ENCODE measurements at places on chromosomes 11 and 22.

DNA sequence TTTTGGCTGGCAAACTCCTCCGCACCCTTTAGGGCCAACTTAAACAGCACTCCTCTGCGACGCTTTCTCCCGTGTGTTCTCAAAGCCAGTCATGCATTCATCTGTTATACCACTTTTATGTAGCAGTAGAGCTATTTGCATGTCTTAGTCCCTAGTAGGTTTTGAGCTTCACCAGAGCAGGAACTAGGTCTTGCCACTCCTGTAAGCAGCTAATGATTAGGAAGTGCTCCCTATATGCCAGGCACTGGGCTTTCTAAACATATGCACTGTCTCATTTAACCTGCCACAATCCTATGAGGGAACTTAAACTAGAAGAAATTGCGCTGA lies 180.8 kb downstream of the DBX1 start:
- no peak for DNase-seq

DNA sequence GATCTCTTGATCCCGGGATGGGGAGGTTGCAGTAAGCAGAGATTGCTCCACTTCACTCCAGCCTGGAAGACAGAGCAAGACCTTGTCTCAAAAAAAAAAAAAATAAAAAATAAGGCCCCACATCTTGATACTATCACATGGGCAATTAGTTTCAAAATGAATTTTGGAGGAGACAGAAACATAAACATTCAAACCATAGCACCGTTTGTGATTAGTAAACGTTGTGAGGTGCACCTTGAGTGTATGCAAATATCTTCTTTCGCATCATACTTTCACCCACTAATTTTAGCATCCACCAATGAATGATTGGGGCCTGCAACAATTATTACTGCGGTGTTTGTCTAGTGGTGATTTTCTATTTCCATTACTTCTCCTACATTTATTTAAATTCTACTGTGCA lies 11.0 kb upstream of the SPDYC start:
- no peak for DNase-seq

- DNase-seq, result no peak
These were observed 23.4 kb upstream of the CREB3L1 start for GRCh38 chr11:46254133-46254491.

DNA sequence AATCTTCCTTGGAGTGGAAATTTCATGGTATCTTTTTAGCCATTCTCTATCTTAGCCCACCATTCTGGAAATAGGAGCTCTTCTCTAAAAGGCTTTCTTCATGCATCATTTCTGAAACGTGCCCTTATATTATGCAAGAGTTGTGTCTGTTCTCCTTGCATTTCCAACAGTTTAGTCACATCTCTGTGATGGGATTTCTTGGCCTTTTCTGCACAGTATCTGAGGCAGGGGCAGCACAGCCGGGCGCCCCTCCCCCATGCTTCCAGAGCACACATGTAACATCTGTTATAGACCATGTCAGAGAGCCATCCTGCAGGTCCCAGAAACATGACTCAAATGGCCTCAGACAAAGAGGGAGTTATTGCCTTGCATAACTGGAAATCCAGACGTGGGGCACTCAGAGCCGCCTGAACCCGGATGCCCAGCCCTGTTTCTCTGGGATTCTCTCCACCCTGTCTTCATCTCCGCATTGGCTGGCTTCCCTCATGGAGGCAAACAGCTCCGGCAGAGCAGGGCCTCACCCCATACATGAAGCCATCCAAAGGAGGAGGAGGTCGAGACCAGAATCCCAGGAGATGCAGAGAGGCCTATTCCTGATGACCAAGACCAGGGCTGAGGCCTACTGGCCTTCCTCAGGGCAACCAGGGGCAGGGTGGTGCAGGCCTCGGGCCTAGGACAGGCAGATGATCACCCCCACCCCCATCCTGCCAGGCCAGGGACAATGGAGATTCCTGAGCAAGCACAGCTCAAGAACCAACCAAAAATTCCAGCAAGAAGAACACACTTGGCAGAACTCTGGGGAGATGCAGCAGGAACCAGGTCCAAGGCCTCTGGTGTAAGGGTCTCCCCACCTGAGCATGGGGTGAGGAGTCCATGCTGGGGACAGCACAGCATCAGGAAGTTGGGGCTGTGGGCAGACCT lies 61.3 kb downstream of the IGLL5 start:
- DNase-seq, result no peak

- no peak for DNase-seq
These were observed 105.1 kb downstream of the FANCF start for GRCh38 chr11:22520521-22520920.

DNA sequence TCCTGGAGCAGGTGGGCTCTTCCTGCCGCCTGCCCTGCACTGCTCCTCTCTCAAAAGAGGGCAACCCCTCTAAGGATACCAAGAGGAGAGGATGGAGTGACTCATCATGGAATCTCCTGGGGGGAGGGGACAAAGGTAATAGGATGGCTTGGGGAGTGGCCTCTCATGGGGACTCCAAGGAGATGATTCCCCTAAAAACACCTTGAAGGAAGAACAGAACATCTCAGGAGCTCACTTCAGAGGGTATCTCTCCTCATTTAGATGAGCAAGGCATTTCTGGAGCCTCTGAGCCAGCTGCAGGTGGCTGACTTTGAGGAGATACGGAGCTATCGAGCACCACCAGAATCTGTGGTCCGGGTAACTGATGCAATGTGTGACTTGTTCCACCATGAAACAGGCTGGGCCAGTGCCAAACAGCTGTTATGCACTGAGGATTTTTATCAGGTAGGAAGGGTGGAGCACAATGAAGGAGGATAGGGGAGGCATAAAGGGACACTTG lies 40.2 kb downstream of the RRP8 start:
- no peak for DNase-seq

DNA sequence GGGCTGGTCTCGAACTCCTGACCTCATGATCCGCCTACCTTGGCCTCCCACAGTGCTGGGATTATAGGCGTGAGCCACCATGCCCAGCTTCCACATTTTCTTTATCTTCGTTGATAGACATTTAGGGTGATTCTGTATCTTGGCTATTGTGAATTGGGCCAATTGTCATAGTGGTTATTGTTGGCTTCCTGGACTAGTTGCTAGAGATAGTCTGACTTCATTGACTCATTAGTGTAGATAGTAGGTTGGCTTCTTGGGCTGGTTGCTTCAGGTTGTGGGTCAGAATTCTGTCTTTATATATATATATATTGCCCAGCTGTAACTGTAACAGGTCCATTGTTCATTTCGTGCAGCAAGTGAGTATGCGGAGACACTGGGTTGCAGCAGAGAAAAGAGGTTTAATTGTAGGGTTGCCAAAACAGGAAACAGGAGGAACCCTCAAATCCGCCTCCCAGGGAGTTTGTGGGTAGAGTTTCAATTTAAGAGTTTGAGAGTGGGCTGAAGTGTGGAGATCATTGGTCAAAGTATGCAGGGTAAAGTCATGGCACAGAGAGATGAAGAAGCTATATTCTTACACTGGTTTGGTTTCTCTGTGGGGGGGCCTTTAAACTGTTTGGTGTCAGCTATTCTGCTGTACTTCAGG lies 22.0 kb downstream of the ATG13 start:
- no peak for DNase-seq

DNA sequence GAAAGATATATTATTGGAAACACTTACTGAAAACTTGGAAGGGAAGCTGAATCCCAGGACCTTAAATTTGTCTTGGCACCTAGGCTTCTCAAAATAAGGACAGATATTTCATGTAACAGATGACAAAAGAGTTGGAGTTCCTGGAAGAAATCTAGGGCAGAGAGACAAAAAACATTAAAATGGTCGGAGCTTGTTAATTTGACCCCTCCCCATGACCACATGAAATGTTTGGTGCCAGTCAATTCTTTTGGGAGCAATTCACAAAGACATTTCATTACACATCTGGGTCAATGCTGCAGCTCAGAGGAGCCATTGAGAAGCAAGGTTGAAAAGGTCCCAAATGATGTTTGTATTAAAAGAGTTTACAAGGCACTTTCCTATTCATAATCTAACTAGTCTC lies 162.0 kb upstream of the GUCY1A2 start:
- DNase-seq, result no peak

- no peak for DNase-seq
These were observed 62.9 kb downstream of the GRK3 start for GRCh38 chr22:25627271-25627852.

- peak; percentile 6 for DNase-seq
These were observed 1.0 kb downstream of the POLA2 start for GRCh38 chr11:65262776-65263175.

- no peak for DNase-seq
These were observed 11.0 kb upstream of the CACNA1I start for GRCh38 chr22:39559456-39560105.

DNA sequence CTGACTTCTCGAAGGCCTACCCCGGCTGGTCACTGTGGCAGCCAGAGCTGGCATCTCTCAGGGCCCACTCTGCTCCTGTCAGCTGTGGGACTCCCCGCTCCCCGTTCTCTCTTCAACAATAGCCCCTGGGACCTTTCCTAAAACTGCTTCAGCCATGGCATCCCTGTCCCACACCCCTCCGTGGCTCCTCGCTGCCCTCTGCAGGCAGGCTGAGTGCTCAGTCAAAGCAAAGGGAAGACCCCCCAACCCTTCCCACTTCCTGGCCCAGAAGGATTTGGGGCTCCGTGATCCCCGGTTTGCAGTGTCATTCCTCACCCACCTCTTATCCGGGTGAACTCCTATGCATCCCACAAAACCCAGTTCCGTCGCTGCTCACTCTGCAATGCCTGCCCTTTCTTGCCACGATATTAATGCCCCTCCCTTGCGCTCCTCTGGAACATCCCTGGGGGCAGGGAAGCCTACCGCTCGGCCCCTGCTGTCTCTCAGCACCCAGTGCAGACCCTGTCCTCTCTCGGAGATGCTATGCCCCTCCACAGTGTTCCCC lies 1.6 kb upstream of the TH start:
- DNase-seq, result no peak

DNA sequence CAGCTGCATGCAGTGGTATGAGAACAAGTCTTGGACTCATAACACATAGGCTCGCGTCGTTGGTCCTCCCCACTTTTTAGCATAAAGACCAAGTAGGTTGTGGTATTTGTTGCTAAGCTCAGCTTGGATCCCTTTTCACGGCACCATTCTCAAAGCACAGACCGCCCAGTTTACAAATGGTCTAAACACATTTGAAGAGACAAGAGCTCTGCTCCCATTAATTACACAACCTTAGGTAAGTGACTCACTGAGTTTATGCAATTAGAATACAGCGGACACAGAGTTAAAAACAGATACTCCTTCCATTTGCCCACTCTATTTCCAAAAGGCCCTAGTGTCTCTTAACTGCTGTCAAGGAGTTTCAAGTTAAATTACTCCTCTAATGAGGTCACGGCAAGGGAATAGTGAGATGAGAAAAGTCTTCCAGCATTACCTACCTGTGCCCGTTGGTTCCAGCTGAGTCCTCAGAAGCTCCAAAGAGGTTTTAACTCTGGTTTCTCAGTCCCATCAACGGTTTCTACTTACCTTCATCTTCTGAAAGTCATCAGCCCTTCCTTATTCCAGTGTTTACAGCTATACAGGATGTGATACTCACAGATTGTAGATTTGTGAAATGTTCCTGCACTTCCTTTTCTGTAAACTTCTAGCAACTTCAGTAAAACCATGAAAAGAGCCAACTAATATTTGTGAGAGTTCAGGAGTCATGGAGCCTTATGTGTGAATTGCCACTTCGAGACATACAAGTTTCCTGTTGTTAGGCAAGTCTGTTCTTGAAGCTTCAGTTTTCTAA lies at the start of gene MS4A6A:
TSS of gene MS4A6A (minus strand) at position 543 of the 790 bp plus-strand sequence. CDS start 1,356 bp downstream, outside the sequence.
- DNase-seq, result no peak

GRCh38 chr22:31635638-31636306 lies 26.2 kb downstream of the PISD start:
- DNase-seq, result no peak

DNA sequence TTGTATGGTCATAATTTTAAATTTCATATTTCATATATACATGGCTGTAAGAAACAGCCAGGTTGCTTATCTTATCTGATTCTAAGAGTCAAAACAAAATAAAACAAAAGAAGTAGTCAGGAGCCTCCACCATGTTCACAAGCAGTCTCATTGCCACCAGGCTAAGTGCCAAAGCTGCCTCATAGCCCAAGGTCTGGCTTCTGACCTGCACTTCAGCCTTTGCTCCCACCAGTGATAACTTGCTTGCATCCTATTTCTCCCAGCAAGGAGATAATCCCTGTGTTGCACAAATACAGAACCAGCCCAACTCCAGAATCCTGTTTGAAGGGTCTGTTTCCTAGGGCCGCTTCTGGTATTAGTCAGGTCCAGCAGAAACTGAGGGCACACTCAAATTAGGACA lies 53.9 kb upstream of the TSKU start:
- DNase-seq, result no peak

GRCh38 chr11:92475819-92476218 lies 251.2 kb downstream of the FAT3 start:
- no peak for DNase-seq

- peak; percentile 60 for DNase-seq
These were observed 10.9 kb downstream of the PIM3 start for GRCh38 chr22:49971232-49972162.

DNA sequence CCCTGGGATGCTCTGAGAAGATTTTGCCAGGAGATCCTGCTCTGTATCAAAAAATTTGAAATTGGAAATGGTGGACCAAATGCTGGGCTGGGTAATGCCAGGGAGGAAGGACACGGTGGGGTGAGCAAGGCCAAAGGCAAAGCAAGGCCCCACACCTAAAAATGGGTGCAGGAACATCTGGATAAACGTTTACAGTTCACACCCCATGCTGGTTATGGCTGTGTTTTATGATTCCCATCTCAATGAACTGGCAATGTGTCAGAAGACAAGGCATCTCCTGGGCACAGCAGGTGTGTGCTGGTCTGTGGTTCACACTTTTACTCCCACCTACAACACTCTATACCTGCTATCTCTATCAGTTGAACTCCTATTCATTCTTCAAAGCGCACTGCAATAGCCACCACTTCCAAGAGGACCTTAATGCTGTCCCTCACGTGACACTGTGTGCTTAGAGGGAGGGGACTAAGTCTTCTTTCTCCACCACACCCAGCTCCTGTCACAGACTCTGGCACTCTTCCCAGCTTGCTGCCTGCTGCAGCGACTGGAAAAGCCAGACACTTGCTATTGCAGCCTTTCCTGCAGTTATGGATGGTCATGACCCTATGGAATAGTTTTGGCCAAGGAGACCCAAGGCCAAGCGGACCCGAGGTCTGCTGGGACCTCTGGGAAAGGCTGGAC lies 277.5 kb downstream of the CTTN start:
- DNase-seq, result no peak

- DNase-seq, result no peak
These were observed 69.0 kb downstream of the EFCAB6 start for GRCh38 chr22:43743131-43743530.

- DNase-seq, result peak; percentile 21
These were observed 4.0 kb downstream of the JRKL start for GRCh38 chr11:96393753-96394348.
